ENCODE measurements at places on chromosomes 7 and 10.

DNA sequence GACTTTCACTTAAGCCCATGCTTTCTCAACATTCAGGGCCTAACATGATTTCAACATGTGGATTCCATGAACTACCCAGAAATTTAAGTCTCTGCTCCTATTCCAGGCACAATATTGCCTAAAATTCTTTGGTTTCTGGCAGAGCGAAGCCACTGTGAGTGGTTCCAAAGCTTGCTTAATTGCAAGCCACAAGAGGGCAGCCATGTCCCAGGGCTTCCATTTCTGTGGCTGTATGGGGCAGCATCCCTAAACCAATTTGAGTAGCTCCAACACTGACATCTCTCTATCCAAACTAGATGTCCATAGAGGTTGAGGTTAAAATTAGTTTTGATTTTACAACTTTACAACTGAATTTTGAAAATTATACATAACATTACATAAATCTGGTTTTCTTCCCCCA is 56.3 kb upstream of the MDFIC start:
- no peak for DNase-seq

- DNase-seq: no peak
Observed at GRCh38 chr10:32893434-32893833, 64.6 kb downstream of the ITGB1 start.

- DNase-seq: no peak
Observed at GRCh38 chr10:66804962-66805361, 120.9 kb upstream of the LRRTM3 start.

- no peak for DNase-seq
Observed at GRCh38 chr10:101114646-101115045, 16.5 kb upstream of the TLX1 start.

GRCh38 chr10:557792-558328 is 131.6 kb downstream of the DIP2C start:
- peak; percentile 22 for DNase-seq

DNA sequence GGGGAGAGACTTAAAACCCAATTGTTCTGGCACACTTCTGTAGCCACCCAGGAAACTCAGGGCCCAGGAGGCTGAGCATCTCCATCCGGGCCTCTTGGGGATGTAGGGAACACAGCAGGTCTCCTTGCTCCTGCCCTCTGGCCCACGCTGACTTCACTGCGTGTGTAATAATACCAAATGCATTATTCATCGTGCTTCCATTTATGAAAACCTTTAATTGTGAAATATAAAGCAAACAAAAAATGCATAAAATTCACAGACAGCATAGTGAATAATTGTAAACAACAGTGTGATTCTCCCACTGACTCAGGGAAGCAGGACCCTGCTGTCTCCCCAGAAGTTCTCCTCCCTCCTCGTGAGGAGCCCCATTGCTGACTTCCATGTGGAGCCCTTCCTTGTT is 70.3 kb upstream of the SHH start:
- DNase-seq: no peak

DNA sequence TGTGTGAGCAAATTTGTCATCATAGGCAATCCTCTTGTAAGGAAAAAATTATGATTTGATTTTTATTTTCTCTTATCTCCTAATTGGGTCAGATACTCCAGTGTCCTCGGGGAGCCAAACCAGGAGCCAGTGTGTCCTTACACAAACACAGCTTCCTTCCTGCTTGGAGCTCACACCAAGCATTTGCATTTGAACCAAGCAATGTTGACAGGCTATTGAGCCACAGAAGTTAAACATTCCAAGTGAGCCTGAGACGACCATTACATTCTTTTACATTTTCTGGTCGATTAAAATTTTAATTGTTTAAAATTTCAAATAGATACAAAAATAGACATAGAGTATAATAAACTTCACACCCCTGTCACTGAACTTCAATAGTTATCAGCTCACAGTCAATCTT is 194.8 kb downstream of the CFTR start:
- no peak for DNase-seq

DNA sequence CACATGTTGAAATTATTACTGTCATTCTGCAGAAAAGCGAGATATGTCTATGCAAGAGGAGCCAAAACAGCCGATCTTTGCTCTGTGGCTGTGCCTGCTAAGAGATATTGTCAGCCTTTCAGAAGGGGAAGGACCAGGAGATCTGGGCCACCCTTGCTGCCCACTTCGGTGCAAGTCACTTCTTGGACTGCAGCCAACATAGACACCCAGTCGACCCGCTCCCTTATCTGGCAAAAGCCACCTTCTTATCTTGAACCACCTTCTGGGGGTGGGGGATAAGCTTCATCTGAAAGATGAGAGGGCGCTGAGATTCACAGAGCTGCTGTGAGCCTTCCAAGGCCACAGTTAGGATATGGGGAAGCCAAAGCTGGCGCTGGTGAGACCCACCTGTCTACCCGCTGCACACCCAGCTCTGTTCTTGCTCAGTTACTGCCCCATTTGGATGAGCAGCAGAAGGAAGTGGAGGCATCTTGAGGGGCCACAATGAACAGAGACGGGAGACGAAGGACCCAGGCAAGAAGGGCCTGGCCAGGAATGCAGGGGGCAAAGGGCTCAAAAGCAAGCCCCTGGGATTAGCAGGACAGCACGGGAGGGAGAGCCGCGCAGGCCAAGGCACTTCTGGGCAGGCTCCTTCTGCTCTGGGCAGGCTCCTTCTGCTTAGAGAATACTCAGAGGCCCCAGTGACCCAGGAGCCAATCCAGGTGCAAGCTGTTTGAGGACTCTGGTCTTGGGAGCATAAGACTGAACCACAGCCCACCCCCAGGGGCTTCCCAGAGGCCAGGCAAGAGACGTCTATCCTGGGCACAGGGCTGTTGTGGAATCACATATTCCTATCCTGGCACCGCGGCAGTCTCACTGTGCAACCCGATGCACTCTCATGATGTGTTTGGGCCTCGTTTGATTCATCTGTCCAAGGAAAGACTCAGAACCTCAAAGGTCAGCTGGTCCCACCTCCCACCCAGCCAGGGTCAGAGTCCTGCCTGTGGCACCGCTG is 38.4 kb upstream of the NPFFR1 start:
- no peak for DNase-seq

DNA sequence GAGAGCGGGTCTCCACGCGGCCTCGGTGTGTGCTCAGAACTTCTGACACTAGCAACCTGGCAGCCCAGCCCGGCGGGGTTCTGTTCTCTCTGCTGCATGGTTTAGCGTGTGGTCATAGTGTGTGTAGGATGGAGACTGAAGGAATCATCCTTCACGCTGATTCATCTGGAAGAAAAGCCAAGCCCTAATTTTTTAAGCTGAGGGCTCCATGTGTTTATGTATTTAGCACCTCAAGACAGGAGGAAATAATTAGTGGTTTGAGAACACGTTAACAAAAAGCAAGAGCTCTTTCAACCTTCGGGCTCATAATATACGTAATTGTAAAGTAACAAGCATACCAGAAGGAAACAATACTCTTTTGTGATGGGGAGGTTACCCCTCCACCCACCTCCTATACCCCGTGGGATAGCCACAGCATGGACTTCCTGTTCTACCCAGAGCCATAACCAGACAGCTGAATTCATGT is 504.6 kb upstream of the MKI67 start:
- no peak for DNase-seq

- no peak for DNase-seq
Observed at GRCh38 chr10:17379151-17379690, 75.2 kb downstream of the ST8SIA6 start.

- no peak for DNase-seq
Observed at GRCh38 chr7:4113271-4113670, 568.8 kb upstream of the FOXK1 start.

DNA sequence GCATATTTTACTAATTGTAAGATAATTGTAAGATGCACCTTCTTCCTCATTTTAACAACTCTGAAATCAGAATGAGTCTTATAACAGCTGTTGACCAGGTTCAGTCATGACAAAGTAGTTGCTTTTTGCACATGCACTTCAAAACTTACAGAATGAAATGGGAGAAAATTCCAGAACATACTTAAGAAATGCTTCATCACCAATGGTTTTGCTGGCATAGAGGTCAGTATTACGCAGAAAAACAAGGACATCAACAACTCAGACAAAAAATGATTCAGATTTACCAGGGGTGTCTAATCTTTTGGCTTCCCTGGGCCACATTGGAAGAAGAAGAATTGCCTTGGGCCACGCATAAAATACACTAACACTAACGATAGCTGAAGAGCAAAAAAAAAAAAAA is 13.3 kb downstream of the COL28A1 start:
- no peak for DNase-seq

DNA sequence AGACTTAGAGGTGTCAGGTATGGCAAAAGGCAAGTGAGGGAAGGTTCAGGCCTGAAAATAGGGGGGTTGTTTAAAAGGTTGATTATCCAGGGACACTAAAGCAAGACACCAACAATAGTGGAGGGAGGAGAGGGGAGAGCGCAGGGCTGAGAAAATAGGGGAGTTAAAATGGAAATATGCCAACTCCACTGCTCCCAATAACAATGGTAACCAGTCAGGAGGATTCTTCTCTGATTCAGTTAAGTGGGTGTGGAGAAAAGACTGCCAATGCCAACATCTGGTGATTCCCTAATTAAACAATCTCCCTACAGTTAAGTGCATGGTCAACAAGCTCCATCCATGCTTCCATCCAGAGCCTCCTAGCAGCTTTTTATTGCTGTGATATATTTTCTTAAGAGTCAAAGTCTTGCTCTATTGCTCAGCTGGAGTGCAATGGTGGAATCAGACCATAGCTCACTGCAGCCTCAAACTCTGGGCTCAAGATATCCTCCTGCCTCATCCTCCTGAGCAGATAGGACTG is 183.3 kb downstream of the JAZF1 start:
- DNase-seq: peak; percentile 10

GRCh38 chr7:26151096-26151495 is 902 bp upstream of the NFE2L3 start:
- DNase-seq: no peak

DNA sequence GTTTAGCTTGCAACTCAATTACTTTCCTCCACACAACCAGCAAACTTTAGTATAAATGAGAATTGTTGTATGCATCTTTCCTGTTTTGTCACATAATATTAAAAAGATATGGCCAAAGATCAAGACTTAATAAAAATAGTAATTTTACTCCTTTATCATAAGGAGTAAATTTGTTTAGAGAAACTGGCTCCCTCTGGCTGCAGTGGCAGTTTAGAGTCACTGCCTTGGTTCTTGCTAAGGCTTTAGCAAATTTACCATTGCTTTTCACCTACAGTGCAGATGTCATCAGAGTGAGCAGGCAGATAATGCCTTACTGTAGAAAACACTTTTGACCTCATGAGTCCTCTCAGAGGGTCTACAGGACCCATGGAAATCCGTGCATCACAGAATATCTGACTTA is 2.6 kb downstream of the PRPF18 start:
- no peak for DNase-seq

DNA sequence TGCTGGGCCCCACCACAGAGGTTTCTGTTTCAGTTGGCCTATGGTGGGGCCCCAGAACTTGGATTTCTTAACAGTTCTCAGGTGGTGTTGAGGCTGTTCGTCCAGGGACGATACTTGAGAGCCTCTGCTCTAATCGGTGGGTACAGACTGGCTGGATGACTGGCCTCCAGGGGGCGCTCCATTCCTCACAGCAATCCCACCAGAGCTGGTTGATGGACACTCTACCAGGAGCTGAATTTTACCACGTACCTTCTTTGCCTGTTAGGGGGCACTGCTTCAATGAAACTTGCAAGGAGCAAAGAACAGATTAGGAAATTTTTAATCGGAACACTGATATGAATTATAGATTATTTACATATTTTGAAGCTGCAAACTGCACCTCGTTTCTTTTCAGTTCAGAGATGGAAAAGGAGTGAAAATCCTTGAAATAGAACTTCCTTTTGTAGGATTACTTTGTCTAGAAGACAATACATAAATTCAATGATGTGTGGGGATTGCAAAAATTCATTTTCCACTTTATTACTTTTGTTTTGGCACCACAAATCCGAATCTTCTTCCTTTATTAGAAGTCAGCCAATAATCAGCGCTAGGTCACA is 44.8 kb downstream of the KBTBD2 start:
- DNase-seq: peak; percentile 63

GRCh38 chr10:63922468-63923284 is 401.5 kb downstream of the REEP3 start:
- DNase-seq: no peak

GRCh38 chr10:117699436-117700075 is 157.0 kb downstream of the EMX2 start:
- no peak for DNase-seq

GRCh38 chr10:80498833-80499741 is 38.6 kb upstream of the SH2D4B start:
- no peak for DNase-seq

GRCh38 chr7:155878250-155878649 is 66.0 kb upstream of the SHH start:
- no peak for DNase-seq

GRCh38 chr7:37683246-37684120 is at the start of gene GPR141:
Gene GPR141 (plus strand): TSS chr7:37683766. CDS start chr7:37740394, 56,628 bp downstream.
- no peak for DNase-seq

DNA sequence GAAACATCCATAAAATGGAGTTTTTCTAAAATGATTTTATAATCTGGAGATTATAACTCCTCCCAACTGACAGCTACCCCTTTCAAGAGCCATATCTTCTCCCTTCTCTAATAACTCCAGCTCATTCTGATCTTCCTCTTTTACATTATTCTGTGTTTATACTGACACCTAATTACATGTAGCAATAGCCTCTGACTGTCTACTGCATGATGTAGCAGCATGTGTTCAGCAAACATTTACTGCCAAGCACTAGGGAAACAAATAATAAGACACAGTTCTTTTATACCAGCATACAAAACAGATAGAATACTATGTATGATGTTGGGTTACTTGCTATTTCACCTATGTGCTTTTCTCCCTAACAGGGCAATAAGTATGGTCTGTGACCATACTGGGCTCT is 20.7 kb downstream of the RBM28 start:
- no peak for DNase-seq

GRCh38 chr10:30456266-30456665 is 22.3 kb downstream of the MAP3K8 start:
- DNase-seq: no peak

DNA sequence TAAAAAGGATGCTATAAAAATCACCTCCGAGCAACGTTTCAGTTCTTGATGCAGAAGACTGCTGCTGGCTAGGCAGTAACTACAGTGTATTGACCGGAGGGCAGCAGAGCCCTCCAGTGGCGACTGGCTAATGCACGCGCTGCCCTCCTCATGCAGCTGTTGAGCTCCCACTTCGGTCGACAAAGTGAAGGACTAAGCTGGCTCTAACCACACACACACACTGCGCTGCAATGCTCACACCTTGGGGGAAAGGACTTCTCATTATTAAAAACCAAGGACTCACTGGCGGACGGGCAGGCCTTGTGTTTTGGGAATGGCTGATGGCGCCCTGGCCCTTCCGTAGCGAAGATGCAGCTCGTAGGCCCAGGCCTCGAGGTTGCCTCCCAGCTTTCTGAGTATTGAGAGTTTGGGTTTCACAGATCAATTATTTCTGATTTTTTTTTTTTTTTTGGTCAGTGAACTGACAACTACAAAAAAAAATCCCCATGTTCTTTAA is 120.9 kb upstream of the DIP2C start:
- DNase-seq: peak; percentile 61

- DNase-seq: no peak
Observed at GRCh38 chr7:47271749-47272148, 310.2 kb downstream of the TNS3 start.

GRCh38 chr7:5451391-5451790 is 27.8 kb upstream of the TNRC18 start:
- no peak for DNase-seq

- peak; percentile 61 for DNase-seq
Observed at GRCh38 chr10:115566867-115567266, 473.7 kb downstream of the ATRNL1 start.
